ENCODE measurements at places on chromosomes 1 and 21. TPM values are rescaled to one million over a fixed set of nuclear protein-coding genes. Genes with fewer than 3 reads are reported as not detected.

DNA sequence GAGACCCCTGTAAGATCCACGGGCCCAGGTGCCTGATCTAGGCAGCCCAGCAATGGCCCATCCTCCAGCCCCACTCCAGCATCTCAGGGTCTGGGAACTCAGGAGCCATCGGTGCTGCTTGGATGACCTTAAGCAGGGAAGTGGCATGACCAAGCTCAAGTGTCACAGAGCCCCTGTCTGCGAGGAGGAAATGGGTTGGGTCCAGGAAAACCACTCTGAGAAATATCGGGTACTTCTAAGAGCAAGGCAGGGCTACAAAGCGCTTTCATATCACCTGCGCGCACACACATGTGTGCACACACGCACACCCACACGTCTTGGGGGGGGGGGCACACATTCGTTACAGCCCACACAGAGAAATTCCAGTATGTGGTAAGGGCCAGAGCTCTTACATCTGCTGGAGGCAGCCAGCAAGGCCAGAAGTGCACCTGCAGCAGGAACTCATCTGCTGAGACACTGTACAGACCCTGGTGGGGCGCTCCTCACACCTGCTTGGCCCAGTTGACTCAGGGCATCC, 32.6 kb upstream of the SPOCD1 start:
- peak overlapping the region; percentile 12 for H3K4me3 ChIP-seq
- H3K4me1 ChIP-seq, result peaks cover 38% of the 10 kb centered on the region
- H3K36me3 ChIP-seq, result no peaks in the 10 kb centered on the region
- DNase-seq, result peak; percentile 30

DNA sequence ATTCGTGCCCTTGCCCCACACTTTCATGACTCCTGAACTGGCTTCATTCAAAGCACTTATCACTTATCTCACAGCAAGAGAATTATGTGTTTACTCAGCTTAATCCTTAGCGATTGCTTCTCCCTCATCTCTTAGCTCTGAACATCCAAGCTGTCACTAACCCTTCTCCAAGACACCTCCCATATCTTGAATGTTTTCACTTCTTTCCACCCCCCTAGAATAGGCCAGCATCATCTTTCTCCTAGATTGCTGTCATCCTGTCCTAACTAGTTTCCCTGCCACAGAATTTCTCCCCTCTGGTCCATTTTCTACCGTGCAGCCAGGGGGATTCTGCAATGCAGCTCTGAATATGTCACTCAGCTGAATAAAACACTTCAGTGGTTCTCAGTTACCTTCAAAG, 68.6 kb upstream of the SPATA6 start:
- no peak overlapping the region for H3K27ac ChIP-seq
- H3K4me3 ChIP-seq, result no peak overlapping the region
- DNase-seq, result no peak
- no peaks in the 10 kb centered on the region for H3K4me1 ChIP-seq

DNA sequence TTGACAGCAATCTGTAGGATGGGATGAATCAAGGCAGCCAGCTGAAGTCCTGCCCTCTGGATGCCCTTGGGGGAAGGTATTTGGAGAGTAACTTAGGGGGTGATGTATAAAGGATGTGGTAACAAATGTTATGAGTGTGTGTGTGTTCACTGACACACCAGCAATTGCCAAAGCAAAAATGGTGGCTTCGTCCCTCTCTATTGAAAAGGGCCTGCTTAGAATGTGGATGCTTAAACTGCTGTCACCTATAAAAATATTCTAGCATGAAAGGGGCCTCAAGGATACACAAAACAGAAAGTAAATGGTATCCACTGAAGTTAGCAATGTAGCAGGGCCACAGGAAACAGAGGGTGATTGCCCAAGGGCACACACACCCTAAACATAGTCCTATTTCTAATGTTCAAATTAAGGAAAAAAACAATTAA, 15.1 kb upstream of the AIM2 start:
- peaks cover 6% of the 10 kb centered on the region for H3K4me1 ChIP-seq
- DNase-seq, result no peak
- H3K27ac ChIP-seq, result no peak overlapping the region
- no peaks in the 10 kb centered on the region for H3K36me3 ChIP-seq
- H3K27me3 ChIP-seq, result no peaks in the 10 kb centered on the region

DNA sequence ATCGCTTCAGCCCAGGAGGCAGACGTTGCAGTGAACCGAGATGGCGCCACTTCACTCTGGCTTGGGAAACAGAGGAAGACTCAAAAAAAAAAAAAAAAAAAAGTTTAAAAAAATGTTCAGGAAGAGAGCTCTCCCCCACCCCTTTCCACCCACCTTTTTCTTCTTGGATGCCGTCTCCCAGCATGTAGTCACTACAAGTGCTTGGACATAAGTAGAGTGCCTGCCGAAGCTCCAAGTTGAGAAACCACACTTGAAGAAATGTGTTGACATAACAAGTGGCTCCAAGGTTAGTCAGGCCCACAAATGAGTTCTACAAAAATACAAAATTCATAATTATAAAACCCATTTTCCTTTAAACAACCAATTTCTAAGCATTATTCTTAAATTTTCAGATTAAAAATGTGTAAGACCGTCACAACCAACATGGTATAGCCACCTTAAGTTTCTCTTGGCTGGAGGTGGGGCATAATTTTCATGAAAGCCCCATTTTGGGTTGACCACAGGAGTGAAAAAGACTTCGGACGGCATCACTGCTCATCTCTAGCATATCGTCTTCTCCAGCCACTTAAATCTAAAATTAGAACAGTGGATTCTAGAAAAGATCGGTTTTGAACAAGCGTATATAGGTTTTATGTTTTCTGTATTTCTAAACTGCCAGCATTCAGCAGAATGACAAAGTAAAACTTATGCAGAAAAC, 26.4 kb downstream of the USP48 start:
- DNase-seq, result no peak
- H3K36me3 ChIP-seq, result peaks cover 43% of the 10 kb centered on the region
- H3K27me3 ChIP-seq, result no peaks in the 10 kb centered on the region
- H3K4me3 ChIP-seq, result no peak overlapping the region
- no peak overlapping the region for H3K27ac ChIP-seq

DNA sequence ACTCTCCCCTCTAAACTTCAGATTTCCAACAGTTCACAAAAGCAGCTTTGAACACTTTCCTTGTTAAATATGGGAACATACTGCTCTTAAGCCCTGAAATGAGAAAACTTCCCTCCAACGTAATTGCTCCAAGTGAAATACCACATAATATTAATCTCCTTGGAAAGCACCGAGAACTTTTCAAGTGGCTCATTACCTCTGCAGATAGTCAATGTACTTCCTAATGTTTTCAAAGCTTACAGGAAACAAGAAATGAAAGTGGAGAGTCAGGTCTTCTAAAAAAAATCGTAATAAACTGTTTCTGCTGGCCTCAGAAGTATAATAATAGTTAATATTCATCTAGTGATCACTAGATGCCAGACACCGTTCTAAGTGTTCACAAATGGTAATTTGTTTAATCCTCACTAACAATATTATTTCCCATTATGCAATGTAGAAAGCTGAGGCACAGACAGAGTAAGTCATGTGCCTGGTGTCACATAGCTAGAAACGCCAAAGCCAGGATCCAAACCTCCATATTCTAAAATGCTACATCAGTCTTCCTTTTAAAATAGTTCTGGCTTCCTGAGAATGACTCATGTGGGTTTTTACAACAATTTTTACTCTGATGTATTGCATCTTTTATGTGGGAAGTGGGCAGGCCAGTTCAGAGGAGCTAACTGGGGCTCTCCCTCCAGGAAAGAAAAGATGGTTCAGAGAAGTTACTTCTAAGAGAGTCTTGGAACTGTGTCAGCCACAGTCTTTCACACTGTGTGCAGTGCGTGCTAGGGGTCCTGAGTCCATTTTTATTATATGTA, 177.2 kb downstream of the PLPPR4 start:
- H3K4me3 ChIP-seq, result no peak overlapping the region
- no peaks in the 10 kb centered on the region for H3K36me3 ChIP-seq
- no peak for DNase-seq
- H3K27ac ChIP-seq, result no peak overlapping the region
- no peaks in the 10 kb centered on the region for H3K27me3 ChIP-seq
- no peaks in the 10 kb centered on the region for H3K4me1 ChIP-seq

GRCh38 chr1:177077006-177077405, 87.5 kb downstream of the ASTN1 start:
- H3K4me1 ChIP-seq, result no peaks in the 10 kb centered on the region
- DNase-seq, result no peak
- no peak overlapping the region for H3K27ac ChIP-seq

GRCh38 chr1:51336711-51337110, 6.3 kb upstream of the TTC39A start:
- H3K4me1 ChIP-seq, result no peaks in the 10 kb centered on the region
- no peak overlapping the region for H3K4me3 ChIP-seq
- no peaks in the 10 kb centered on the region for H3K36me3 ChIP-seq
- no peak for DNase-seq

The CFAP57 gene
- total RNA-seq, result not detected
